ENCODE measurements at places on chromosomes 4 and X.
A peak's percentile ranks its signal among the peaks of the same experiment; 100 is the strongest.

DNA sequence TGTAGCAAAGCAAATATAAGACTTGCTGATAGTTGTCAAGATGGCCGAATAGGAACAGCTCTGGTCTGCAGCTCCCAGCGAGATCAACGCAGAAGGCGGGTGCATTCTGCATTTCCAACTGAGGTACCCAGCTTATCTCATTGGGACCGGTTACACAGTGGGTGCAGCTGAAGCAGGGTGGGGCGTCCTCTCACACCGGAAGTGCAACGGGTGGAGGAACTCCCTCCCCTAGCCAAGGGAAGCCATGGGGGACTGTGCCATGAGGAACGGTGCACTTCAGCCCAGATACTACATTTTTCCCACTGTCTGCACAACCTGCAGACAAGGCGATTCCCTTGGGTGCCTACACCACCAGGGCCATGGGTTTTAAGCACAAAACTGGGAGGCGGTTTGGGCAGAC is 382.3 kb upstream of the EMCN start:
- no peak for DNase-seq

GRCh38 chr4:128463006-128463405 is 175.4 kb upstream of the PGRMC2 start:
- DNase-seq: no peak

DNA sequence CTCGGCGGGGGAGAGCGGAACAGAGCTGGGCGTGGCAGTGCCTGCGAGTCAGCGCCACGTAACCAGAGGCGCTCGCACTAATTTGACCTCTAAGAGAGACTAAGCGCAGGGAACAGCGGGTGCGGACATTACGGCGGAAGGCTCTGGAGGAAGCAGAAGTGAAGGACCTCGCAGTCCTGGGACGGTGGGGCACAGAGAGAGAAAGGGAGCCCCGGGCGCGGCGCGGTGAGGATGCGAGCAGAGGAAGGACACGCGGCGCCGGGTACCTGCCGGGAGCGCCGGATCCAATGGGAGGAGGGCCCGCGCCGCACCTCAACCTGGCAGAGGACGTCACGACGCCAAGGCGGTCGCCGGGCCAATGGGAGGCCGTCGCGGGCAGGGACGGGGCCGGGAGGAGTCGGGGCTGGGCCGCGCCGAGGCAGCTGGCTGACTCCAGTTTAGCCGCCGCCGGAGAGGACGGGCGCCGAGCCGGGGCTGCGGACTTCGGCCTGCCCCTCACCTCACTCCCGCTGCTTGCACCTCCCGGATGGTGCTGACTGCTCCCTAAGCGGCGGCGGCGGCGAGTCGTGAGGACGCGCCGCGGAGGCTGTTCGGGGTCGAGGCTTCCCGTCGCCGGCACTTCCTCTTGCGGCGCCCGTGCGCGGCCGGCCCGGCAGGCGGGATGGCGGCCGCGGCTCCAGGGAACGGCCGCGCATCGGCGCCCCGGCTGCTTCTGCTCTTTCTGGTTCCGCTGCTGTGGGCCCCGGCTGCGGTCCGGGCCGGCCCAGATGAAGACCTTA is at the start of gene TMEM165:
TMEM165 (plus strand) TSS at position 429 of the 779 bp plus-strand sequence; CDS start at position 662, 233 bp downstream.
- peak; percentile 89 for DNase-seq

DNA sequence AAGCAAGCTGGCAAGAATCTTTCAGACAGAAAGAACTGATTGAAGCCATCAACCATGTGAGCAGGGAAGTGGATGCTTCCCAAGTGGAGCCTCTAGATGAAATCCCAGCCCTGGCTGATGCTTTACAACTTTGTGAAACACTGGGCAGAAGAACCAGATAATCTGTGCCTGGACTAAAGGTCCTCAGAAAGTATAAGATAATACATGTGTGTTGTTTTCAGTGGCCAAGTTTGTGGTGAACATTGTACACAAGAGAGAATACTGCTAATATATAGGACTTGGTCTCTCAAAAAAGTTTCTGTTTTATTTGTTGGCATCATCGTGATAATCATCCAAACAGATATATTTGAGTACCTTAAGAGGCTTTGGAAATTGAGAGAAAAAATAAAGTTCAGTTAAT is 1367.8 kb upstream of the IGFBP7 start:
- DNase-seq: no peak

DNA sequence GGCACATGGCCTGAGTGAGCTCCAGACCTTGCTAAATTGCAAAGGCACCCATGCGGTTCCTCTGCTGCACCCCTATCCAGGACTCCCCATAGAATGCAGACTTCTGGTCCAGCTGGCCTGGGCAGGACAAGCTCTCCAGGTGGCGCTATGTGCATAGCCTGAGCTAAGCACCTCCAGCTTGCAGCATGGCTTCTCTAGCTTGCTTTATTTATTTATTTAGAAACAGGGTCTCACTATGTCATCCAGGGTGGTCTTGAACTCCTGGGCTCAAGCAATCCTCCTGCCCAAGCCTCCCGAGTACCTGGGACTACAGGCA is 5.5 kb upstream of the WFS1 start:
- no peak for DNase-seq

GRCh38 chrX:125786316-125786715 is 379.8 kb downstream of the DCAF12L2 start:
- no peak for DNase-seq

DNA sequence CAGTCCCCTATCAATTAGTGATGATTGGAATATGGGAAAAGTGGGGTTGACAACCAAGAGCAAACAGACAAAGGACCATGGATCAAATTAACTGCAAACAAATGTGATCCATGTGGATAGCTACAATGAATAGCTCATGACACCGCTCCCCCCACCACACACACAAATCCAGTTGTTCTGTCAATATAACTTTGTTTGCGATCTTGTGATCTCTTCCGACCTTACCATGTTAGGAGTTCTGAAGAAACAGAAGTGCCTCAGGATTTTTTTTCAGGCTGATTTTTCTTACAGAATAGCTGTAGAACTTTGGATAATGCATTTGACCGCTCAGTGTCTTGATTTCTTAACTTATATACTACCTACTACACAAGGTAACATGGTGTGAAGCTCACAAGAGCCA is 116.6 kb downstream of the SH2D1A start:
- DNase-seq: no peak

- no peak for DNase-seq
Observed at GRCh38 chr4:131426023-131426758, 1722.9 kb upstream of the PCDH10 start.

DNA sequence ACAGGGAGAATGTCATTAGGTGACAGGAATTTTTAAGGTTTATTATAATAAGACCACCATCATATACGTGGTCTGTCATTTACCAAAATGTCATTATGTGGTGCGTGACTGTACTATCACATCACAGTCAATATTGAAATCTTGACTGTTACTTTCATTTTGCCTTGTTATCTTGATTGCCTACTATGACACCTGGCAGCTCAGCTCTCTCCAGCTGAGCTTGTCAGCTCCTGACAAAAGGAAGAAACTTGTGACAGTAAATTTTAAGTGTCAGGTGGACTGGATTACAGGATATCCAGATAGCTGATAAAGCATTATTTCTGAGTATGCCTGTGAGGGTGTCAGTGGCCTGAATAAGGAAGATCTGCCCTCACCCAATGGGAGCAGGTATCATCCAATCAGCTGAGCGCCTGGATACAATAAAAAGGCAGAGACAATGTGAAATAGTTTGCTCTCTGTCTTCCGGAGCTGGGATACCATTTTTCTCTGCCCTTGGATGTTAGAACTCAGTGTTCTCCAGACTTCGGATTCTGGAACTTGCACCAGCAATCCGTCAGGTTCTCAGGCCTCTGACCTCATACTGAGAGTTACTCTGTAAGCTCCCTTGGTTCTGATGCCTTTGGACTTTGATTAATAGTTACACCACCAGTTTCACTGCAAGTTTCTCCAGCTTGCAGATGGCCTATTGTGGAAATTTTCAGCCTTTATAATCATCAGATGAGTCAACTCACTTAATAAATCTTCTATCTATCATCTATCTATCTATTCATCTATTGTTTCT is 1454.7 kb upstream of the IGFBP7 start:
- DNase-seq: no peak

DNA sequence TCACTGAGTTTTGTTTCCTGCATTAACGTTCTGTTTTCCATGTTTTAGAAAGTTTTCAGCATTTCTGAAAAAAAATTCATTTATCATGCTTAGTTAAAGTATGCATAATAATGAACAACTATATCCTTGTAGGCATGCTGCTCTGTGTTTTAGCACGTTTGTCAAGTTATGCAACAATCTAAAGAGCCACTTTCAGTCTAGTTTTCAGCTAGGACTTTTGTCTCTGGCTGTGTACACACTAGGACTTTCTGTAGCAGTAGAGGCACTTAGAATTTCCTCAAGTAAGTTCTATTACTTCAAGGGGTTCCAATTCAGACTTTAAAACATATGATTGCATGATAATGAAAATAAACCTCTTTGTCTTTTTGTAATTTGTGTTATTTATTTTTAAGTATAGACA is 12.4 kb downstream of the DCAF8L1 start:
- no peak for DNase-seq

- no peak for DNase-seq
Observed at GRCh38 chr4:91764085-91764484, 539.7 kb upstream of the GRID2 start.

- no peak for DNase-seq
Observed at GRCh38 chr4:148649652-148650331, 207.6 kb upstream of the NR3C2 start.

DNA sequence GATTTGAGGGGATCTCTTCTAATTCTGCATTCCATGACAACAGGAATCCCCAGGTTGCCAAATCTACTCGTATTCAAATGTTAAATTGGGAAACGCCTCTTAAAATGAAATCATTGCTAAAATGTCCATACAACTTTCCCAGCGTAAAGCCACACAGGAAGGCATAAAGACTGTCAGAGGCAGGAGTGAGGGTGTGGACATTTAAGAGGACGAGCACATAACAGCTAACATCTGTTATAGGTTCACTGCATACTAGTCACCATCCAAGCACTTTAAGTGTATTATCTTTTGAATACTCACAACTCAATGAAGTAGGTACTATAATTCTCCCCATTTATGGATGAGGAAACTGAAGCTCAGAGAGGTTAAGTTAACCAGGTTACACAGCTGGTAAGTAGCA is 35.6 kb downstream of the ATG4A start:
- no peak for DNase-seq

DNA sequence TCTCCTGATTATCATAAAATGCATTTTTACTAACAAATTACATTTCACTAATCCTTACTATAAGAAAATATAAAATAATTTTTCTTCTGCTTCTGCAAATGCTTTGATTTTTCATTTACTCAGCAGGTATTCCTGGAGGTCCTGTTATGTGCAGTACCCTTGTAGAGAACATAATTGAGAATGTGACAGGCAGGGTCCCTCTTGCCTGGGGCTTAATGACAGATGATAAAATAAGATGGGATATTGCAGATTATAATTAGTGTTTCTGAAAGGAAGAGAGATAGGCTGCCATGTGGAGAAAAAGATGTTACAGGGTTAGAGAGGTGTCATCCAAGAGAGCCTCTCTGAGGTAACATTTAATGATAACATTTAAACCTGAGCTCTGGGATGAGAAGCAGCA is 128.9 kb downstream of the MAD2L1 start:
- no peak for DNase-seq

DNA sequence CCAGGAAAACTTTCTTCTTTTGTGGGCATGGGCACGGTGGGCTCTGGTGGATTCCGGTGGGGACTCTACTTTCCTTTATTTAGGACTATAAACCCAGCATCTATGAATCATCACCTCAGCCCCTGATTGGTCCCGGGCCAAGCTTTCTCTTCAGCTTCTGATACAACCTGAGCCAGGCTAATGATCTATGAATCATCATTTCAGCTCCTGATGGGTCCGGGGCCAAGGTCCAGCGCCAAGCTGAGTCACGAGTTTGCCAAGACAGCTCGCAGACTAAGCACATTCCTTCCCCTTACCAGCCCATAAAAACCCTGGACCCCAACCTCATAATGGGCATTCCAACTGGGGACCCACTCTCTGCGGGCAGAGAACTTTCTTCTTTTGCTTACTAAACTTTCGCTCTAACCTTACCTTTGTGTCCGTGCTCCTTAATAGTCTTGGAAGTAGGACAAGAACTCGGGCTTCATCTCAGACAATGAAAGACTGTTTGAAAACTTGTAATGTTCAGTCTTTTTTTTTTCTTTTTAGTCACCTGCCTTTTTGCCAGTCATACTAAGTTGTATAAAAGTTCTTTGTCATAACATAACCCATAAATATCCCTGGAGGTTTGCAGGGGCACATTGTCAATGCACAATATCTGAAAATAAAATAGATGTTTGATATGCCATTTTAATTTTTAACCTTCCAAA is 904.9 kb upstream of the EPHA5 start:
- no peak for DNase-seq

- DNase-seq: no peak
Observed at GRCh38 chr4:3416821-3417221, 24.9 kb upstream of the HGFAC start.

DNA sequence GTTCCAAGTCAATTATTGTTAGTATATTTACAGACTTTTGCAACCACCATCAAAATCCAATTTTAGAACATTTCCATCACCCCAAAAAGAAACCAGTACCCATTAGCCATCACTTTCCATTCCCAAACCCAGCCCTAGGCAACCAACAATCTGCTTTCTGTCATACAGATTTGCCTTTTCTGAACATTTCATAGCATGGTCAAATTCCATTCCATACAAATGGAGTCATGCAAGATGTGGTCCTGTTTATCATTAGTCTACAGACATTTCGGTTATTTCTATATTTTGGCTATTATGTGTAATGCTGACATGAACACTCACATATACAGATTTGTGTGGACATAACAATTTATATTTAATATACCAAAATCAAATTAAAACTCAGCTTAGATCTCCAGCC is 508.7 kb downstream of the ZNF674 start:
- DNase-seq: no peak

DNA sequence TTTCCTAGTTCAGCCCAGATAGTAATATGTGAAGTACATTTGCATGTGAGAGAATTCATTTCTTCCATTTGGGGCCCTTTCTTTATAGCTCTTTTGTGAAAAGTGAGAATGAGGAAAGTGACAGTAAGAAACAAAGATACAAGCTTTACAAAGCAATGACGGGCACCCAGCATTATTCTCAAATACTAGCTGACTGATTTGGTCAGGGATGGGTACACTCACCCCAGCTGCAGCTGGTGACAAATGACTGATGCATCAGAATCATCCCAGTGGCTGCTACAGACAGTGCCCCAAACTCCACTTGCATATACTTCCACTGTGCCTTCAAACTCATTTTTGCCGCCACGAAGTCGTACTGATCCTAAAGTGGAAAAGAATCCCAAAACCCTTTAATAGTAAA is 14.8 kb downstream of the PRSS12 start:
- no peak for DNase-seq

DNA sequence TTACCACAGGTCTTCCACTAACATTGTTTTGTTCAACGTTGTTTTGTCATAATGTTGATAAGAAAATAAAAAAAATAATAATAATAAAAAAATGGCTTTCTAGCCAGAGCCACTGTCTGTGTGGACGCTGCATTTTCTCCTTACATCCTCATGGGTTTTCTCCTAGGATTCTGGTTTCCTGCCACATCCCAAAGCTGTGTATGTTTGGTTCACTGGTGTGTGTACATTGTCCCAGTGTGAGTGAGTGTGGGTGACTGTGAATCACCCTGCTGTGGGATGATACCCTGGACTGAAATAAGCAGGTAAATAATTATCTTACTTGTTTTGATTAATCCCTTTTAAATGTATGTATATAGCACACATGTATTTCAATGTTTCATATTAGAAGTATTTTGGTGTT is 2154.4 kb upstream of the AGA start:
- no peak for DNase-seq

- DNase-seq: no peak
Observed at GRCh38 chr4:4689694-4690440, 148.0 kb upstream of the STX18 start.

All from naive thymus-derived CD4-positive, alpha-beta T cell (primary cell).